ENCODE measurements at places on chromosomes 1 and 21.

DNA sequence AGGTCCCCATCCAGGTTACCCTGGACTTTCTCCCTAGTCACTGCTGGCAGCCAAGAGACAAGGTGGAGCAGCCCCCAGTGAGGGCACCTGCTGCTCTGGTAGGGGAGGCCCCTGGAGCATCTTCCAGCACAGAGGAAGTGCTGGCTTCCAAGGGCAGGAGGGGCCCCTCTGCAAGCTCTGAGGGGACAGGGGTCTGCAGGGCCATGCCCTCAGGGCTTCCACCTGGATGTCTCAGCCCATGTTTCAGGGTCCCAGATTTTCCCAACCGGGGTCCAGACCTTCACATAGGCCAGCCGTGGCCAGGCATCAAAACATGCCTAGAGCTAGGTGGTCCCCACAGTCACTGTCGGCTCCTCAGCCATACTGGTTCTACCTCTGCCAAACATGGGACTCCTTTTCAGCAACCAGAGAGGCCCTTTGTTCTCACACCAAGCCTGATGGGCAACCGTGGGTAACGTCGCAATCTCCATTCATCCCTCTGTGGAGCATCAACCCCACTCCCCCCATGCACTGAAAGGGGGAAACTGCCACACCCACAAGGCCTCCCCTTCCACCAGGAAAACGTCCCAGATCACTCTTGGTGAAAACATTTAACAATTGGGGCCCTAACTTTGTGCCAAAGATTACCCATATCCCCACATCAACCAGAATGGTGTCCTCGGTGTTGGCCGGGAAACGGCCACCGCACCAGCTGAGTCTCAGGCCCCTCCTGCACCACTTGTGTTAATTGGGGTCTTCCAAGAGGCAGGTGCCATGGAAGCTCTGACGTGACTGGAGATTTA is 1.9 kb upstream of the COL6A2 start:
- DNase-seq = no peak

DNA sequence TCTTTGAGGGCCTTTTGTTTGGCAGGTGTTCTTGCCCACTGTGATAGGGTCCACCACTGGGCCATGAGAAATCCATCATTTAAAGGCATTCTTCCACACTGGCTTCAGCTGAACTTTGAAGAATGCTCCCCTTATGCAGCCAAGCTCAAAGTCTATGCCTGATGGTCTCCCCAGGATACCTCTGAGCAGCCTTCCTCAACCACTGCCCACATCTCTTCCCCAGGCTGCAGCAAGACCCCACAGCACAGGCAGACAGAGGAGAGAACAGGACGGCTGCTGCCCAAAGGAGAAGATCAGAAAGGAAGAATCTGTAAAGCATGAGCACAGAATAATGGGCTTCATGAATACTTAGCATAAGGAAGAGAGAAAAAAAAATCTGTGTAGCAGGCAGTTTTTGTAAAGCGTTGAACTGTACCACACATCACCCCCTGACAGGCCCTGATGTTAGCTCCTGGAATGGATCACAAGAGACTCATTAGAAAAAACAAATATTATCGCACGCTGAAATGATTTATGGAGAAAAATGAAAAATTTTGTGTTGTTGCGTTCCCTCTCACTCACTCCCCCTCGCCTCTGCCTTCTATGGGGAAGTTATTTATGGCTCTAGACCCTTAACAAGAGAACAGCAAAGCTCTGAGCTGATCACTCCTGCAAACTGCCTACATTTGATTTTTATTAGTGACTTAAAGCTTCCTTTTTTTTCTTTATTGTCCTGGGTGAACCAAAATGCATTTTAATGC is 134.1 kb downstream of the TMEM53 start:
- no peak for DNase-seq

GRCh38 chr1:23249787-23250454 is 32.6 kb upstream of the HTR1D start:
- DNase-seq = no peak

- no peak for DNase-seq
Measured at GRCh38 chr1:67300561-67300960, 7.1 kb upstream of the IL12RB2 start.

DNA sequence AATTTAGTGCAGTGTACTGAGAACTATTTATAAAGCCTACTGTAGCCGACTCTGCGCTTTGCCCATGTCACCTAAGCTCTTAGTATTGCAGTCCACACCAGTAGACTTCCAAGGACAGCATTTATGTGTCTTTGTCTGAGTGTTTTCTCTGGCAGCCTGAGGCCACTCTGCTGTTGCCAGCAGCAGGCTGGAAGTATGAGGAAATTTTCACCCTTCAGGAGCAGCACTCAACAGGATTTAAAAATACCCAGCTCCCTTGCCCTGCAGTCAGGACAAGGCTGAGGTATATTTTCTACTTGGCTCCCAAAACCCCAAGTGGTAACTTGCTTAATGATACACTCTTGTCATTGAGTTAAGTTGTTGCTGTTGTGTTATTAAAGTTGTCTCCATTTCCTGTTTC is 230.1 kb downstream of the SRGAP2C start:
- DNase-seq = no peak

DNA sequence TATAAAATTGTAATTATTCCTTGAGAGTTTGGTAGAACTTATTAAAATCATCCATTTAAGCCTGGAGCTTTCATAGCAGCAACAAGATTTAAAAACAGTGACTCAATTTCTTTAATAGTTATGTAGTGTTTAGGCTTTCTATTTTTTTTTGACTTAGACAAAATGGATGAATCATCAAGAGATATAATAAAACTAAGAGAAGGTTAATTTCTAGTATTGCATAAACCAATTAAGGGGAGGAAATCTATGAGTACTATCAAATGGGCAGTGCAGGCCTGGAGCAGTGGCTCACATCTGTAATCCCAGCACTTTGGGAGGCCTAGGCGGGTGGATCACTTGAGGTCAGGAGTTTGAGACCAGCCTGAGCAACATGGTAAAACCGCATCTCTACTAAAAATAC is 416.3 kb upstream of the USP24 start:
- DNase-seq = no peak
